Placental epithelial cell (primary cell): ENCODE measurements at places on chromosomes 1 and 21. TPM values are rescaled to one million over a fixed set of nuclear protein-coding genes. Genes with fewer than 3 reads are reported as not detected.

KIF26B gene
- 1.4 and 23.6 TPM in 2 replicates for total RNA-seq

PGLYRP3 gene
- total RNA-seq = not detected in 2 replicates

PLEKHA6 gene
- total RNA-seq = 22.9 and 24.7 TPM in 2 replicates

UTP25 gene
- total RNA-seq = 6.3 and 7.9 TPM in 2 replicates

CZIB gene
- 34.2 and 35.2 TPM in 2 replicates for total RNA-seq

LCE3B gene
- total RNA-seq = not detected in 2 replicates

ASPM gene
- total RNA-seq = 7.1 and 14.2 TPM in 2 replicates

RIPPLY3 gene
- total RNA-seq = 0.33 and 0.79 TPM in 2 replicates

GREM2 gene
- total RNA-seq = under 0.01 and 0.98 TPM in 2 replicates

TMEM39B gene
- 6.3 and 8.9 TPM in 2 replicates for total RNA-seq

ANKRD34A gene
- 0.22 and 0.39 TPM in 2 replicates for total RNA-seq

RPE65 gene
- not detected in 2 replicates for total RNA-seq

MYCL gene
- total RNA-seq = 1.6 and 2.7 TPM in 2 replicates

CDK18 gene
- 13.0 and 13.8 TPM in 2 replicates for total RNA-seq

CYP4B1 gene
- total RNA-seq = 1.6 and 2.5 TPM in 2 replicates

CD244 gene
- not detected in 2 replicates for total RNA-seq

KCNA2 gene
- total RNA-seq = not detected in 2 replicates

BARHL2 gene
- not detected in 2 replicates for total RNA-seq

FCRL4 gene
- not detected in 2 replicates for total RNA-seq

FAM20B gene
- total RNA-seq = 16.1 and 29.0 TPM in 2 replicates

REN gene
- not detected in 2 replicates for total RNA-seq

KAZN gene
- 11.8 and 14.7 TPM in 2 replicates for total RNA-seq

CAPN8 gene
- under 0.01 TPM in 1 of 2 replicates, not detected in the other for total RNA-seq
